ENCODE measurements at places on chromosomes 11 and 22.

GRCh38 chr11:72784662-72785061 is 9.2 kb downstream of the STARD10 start:
- DNase-seq = no peak

- DNase-seq = no peak
These were observed 20.6 kb downstream of the PHF21A start for GRCh38 chr11:46100670-46101069.

GRCh38 chr11:79796704-79797103 is 355.9 kb upstream of the TENM4 start:
- DNase-seq = no peak

- DNase-seq = peak; percentile 10
These were observed 18.8 kb downstream of the P2RY2 start for GRCh38 chr11:73236854-73237253.

GRCh38 chr22:11360632-11361031 is 4167.4 kb upstream of the OR11H1 start:
- DNase-seq = no peak

DNA sequence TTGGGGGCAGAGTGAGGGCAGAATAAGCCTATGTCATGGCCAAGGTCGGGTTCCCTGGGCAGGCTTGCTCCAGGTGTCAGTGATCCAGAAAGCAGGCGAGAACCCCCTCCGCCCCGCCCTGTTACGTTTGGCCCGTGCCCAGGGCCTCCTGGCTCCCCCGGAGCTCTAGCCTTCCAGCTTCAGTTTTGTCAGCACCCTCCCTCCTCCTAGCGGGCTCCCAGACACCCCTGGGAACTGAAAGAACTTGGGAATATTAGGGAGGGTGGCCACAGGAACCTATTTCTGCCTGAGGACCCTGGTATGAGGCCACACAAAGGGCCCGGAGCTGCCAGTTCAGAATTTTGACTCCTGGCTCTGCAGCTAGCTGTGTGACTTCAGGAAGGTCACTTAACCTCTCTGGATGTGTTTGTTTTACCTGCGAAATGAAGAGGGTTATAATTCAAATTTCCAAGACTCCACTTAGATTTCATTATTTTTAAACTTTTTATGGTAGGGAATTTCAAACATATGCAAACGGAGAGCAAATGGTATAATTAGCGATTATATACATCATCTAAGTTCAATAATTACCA is 1.2 kb downstream of the TUBA8 start:
- no peak for DNase-seq

GRCh38 chr22:37229012-37229804 is 14.9 kb downstream of the RAC2 start:
- DNase-seq = peak; percentile 60

- peak; percentile 40 for DNase-seq
These were observed 15.0 kb downstream of the SLC1A2 start for GRCh38 chr11:35404388-35404775.

- no peak for DNase-seq
These were observed 5.4 kb upstream of the C11orf87 start for GRCh38 chr11:109416601-109417000.

GRCh38 chr11:17526326-17526725 is 17.9 kb downstream of the USH1C start:
- no peak for DNase-seq

- no peak for DNase-seq
These were observed 37.5 kb upstream of the GAL start for GRCh38 chr11:68646832-68647231.

DNA sequence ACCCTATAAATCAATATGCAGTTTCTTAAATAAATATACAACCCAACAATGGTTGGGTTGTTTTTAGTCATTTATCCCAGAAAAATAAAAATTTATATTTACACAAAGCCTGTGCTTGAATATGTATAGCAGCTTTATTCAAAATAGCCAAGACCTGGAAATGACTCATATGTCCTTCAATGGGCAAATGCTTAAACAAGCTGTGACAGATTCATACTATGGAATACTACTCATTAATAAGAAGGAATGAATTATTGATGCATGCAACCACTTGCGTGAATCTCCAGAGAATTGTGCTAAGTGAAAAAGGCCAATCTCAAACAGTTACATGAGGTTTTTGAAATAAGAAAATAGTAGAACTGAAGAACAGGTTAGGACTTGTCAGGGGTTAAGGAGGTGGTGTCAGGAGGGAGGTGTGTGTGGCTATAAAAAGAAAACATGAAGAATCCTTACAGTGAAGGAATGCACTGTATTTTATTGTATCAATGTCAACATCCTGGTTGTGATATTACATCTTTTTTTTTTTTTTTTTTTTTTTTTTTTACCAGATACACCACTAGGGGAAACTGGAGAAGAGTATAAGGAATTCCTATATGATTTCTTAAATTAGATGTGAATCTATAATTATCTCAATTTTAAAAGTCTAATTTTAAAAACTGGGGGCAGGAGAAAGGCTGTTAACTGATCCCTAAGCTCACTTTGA is 82.4 kb upstream of the CD44 start:
- no peak for DNase-seq

DNA sequence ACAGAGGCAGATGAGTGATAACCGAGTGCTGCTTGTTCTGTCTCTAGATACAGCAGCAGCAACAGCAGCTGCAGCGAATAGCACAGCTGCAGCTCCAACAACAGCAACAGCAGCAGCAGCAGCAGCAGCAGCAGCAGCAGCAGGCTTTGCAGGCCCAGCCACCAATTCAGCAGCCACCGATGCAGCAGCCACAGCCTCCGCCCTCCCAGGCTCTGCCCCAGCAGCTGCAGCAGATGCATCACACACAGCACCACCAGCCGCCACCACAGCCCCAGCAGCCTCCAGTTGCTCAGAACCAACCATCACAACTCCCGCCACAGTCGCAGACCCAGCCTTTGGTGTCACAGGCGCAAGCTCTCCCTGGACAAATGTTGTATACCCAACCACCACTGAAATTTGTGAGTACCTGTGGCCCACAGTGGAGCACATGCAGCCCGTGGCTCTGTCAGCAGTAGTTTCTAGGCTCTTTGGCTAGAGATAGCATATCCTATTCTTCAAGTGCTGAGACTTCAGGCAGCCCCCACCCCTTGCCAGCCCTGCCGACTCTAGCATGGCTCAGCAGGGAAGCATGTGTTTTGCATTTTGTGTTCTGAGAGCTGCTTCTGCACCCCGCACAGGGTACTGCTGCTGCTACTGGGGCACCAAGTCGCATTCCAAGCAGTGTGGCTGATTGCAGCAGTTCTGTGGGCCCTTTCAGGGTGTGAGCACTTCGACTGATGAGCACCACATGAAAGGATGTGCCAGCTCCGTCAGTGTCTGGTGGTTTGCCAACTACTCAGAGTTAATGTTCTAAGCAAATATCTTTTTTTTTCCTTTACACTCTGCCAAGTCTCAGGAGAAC is 59.2 kb downstream of the MED15 start:
- DNase-seq = peak; percentile 90

- peak; percentile 85 for DNase-seq
These were observed 12.2 kb upstream of the MFNG start for GRCh38 chr22:37498289-37498909.

- no peak for DNase-seq
These were observed 47.1 kb downstream of the CWC15 start for GRCh38 chr11:94926271-94926625.

GRCh38 chr11:95339086-95339901 is 108.3 kb upstream of the SESN3 start:
- no peak for DNase-seq

- DNase-seq = peak; percentile 76
These were observed at the start of gene AHNAK for GRCh38 chr11:62546244-62546928. Gene AHNAK (minus strand): TSS chr11:62546806. CDS start chr11:62536098, 10,708 bp downstream.

- no peak for DNase-seq
These were observed 150.3 kb downstream of the LRRC4C start for GRCh38 chr11:41309111-41309522.

DNA sequence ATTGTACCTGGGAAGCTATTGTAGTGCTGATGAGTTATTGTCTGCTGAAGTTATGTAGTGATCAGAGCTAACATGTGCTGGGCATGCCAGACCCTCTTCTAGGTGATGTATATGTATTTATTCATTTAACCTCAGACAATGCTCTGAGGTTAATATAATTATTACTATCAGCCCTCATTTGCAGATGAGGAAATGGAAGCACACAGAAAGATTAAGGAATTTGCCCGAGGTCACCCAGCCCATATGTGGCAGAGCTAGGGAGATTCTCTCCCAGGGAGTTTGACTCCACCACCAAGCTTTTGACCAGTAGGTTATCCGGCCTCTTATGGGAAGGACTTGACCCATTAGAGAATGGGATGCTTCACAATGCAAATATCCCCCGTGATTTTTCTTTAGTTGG is 114.2 kb upstream of the NAV2 start:
- no peak for DNase-seq

DNA sequence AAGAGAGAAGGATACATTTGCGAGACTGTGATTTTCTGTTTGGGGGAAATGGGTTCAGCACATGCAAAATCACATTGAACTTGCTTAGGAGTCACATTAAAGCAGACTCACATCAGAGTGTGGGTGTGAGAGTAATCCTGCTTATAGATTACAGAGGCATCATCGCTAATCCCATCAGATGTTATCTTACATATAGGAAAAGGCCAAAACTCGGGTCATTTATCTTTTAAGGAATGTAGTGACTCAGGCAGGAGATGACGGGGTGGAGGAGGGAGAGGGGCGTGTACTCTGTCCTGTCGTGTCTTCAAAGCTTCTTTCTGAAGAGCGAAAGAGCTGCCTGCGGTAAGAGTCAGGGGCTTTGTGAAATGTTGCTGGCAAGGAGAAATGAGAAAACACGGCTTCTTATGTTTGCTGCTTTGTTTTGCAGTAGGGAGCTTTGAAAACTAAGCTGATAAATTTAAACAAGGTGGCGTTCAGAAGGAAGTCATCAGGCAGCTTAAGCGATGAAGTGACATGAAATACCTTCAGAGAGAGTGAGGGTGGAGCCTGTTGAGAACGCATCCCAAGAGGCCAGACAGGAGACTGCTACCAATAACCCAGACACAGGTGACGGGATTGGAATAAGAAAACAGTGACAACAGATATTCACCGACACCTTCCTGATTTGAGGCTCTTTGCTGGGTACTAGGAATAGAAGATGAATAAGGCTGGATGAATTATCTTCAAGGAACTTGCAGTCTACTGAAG is 2.2 kb upstream of the C11orf16 start:
- peak; percentile 11 for DNase-seq

GRCh38 chr11:613369-613968 is 2.3 kb downstream of the IRF7 start:
- peak; percentile 98 for DNase-seq

- no peak for DNase-seq
These were observed 51.9 kb downstream of the TEAD1 start for GRCh38 chr11:12725863-12726682.

DNA sequence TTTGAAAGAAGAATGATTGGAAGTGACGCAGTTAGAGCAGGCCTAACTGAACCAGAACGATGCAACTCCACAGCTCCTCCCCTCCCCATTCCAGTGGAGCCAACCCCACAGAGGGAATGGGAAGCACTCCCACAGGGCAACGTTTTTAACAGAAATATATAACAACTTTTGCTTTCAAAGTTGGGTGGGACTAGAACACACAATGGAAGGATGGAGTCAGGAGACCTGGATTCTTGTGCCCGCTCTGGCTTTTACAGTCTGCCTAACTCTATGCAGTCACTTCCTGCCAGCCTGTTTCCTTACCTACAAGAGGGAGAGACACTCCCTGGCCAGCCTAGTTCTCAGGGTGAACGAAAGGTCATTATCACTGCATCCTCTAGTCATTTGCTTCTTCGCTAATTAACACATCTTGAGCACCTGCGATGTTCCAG is 75.5 kb downstream of the PACSIN2 start:
- no peak for DNase-seq

- DNase-seq = no peak
These were observed 121.5 kb downstream of the CEP164 start for GRCh38 chr11:117449111-117449693.

GRCh38 chr11:64694026-64694755 is 28.8 kb downstream of the NRXN2 start:
- DNase-seq = no peak

DNA sequence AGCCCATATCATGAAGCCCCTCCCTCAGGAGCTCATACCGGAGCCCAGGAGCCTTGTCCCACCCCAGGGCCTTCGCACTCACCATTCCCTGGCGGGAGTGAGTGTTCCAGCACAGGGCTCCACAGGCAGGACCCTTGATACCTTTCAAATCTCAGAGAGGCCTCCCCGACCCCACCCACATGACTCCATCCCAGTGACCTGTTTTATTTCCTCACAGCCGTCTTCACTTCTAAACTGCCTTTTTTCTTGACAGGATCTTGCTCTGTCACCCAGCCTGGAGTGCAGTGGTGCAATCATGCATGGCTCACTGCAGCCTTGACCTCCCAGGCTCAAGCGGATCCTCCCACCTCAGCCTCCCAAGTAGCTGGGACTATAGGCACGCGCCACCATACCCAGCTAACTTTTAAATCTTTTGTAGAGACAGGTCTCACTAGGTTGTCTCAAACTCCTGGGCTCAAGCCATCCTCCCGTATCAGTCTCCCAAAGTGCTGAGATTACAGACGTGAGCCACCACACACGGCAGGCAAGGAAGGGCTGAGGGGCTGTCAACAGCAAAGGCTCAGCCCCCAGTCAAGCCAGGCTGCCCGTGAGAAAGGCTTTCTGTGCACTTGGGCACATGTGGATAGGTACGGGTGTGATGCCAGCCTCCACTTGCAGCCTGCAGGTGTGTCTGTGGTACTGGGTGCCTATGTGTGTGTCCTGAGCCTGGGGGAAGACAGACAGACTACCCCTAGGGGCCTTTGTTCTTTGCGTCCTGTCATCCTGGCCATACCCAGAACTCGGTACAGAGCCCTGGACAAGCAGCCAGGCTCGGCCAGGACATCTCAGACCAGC is 9.3 kb downstream of the RPL3 start:
- DNase-seq = no peak

- DNase-seq = no peak
These were observed 3.8 kb upstream of the CYB5R2 start for GRCh38 chr11:7677071-7677470.

DNA sequence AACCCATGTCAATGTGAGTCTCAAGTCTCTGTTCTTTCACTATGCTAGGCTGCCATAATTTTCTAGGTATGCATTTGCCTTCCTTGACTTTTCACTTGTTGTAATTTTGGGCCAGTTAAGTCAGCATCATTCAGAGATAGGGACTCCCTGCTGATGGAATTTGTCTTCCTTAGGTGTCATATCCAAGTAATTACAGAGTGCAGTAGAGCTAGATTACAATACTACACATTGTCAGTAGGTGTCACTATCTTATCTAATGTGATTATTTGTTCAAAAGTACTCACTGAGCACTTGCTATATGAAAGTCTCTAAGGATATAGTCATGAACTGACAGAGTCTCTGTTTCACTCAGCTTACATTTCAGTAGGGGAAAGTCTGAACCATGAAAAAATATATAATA is 25.0 kb upstream of the SYN3 start:
- no peak for DNase-seq

DNA sequence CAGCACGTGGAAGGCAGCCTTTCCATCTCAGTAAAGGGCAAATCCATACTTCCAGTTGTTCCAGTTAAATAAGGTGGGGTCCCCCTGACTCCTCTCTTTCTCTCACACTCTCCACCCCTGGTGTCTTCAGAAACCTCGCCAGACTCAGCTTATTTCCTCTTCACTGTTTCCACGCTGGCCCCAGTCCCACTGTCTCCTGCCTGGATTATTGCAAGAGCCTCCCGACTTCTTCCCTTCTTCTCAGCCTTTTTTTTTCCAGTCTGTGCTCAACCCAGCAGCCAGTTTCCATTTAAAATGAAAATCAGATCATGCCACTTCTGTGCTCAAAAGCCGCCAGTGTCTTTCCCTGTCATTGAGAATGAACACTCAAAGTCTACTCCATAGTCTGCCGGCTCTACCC is 131.4 kb downstream of the PKNOX2 start:
- no peak for DNase-seq

- no peak for DNase-seq
These were observed 1.2 kb upstream of the LMO2 start for GRCh38 chr11:33892906-33893594.

- DNase-seq = peak; percentile 65
These were observed 25.9 kb upstream of the SCARF2 start for GRCh38 chr22:20463324-20464095.
